ENCODE measurements at places on chromosomes 7 and 10.

GRCh38 chr7:17697128-17697881 is 243.0 kb downstream of the SNX13 start:
- no peak for DNase-seq

GRCh38 chr7:1380231-1380815 is 78.9 kb downstream of the MICALL2 start:
- no peak for DNase-seq

- DNase-seq: no peak
These were observed 24.7 kb upstream of the SEM1 start for GRCh38 chr7:96734343-96734742.

DNA sequence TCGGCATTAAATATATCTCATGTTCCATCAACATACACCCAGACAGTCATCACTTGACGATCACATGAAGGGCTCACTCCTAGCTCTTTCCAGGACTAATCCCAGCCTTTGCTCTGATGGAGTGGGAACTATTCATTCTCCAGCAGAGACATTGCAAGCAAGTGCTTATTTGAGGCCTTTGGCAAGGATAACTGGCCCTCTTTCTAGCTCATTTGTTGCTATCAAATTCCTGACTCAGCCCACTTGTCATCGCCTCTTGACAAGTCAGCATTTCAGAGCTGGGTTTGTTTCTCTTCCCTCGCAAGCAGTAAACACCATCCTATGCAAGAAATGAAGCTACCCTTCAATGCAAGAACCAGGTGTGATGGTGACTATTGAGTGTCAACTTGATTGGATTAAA is 1165.7 kb upstream of the AUTS2 start:
- no peak for DNase-seq

- DNase-seq: no peak
These were observed 51.4 kb downstream of the ADARB2 start for GRCh38 chr10:1685699-1686490.

DNA sequence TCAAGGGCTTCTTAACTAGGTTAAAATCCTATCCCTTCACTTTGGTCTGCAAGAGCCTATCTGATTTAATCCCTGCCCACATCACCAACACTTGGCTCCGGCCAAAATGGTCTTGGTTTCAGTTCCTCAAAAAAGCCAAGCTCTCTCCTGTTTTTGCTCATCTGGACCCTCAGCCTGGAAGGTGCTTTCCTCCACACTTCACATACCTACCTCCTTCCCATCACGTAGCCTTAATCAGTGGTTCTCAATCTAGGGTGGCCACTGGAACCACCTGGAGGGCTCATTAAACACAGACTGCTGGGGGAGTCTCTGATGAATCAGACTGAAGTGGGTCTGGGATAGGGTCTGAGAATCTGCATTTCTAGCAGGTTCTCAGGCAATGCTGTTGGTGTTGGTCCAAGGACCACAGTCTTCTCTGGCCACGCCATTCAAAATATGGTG is 227.0 kb upstream of the AOAH start:
- DNase-seq: no peak

DNA sequence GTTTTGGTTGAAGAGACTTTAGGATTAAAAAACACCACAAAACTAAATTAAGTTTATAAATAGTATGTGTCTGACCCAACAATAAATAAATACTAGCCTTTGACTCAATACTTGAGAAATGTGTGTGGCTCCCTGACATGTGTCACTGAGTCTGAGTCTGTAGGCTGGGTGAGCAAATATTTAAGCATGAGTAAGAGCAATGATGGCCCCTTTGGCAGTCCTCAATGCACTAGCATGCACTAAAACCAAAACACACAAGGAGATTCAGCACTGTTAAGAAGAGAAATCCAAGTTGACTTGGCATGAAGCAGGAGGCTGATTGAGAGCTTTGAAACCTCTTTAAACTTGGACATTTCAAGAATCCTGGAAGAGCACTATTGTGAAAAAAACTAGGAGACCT is 37.1 kb downstream of the CCDC71L start:
- DNase-seq: no peak

Data from NCI-H1694 (cell line).